ENCODE measurements at places on chromosomes 7 and 10.

GRCh38 chr10:34161777-34162370 lies 653.2 kb downstream of the PARD3 start:
- DNase-seq, result no peak

GRCh38 chr7:35448486-35448885 lies 194.6 kb upstream of the TBX20 start:
- no peak for DNase-seq

DNA sequence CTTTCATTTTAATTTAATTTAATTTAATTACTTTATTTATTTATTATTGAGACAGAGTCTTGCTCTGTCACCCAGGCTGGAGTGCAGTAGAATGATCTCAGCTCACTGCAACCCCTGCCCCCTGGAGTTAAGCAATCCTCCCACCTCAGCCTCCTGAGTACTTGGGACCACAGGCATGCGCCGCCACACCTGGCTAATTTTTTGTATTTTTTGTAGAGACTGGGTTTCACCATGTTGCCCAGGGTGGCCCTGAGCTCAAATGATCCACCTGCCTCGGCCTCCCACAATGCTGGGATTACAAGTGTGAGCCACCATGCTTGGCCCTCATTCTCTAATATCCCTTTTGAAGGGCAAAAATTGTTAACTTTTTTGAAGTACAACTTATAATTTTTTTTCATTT lies 92.9 kb downstream of the XRCC2 start:
- DNase-seq, result no peak

GRCh38 chr10:612696-613095 lies 76.8 kb downstream of the DIP2C start:
- DNase-seq, result no peak

DNA sequence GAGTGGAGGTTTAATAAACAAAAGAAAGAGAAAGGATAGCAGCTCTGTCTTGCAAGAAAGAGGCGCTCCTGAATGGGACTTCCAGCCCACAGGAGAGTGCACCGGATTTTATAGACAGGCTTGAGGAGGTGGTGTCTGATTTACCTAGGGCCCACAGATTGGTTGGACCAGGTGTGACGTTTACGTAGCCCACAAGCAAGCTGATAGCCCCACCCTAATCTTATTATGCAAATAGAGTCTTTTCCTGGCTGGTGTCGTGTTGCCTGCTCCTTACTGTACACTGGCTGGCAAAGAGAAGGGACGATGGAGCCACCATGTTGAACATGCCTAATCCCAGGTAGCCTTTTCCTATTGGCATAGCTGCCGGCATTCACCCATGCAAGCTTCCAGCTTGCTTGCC lies 319.7 kb upstream of the POM121L12 start:
- no peak for DNase-seq

DNA sequence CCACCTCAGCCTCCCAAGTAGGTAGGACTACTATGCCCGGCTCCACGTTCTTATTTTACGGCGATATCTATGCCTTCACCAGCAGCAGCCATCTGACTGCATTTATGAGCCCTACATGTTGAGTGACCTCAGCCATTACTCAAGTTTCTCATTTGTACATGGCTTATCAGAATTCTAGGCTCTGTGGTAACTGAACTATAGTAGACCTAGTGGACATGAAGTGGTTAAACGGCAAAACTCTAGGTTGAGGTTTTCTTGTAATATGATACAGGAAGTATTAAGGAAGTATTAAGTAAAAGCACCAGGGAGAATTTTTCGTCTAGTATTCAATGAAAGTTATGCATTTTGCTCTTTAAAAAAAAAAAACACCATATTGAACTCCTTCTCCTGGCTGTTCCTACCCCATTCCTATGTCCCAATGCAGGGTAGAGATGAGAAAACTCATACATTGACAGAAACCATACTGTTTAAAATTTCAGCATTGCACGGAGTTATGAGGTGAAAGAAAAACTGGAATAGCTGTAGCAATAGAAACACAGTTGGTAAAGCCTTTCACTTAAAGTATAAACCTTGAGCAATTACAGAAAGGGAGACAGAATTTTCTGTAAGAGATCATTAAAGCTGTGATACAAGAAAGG lies 39.8 kb upstream of the EPC1 start:
- DNase-seq, result no peak

- DNase-seq, result no peak
Observed at GRCh38 chr7:83509255-83510021, 139.5 kb downstream of the SEMA3E start.

- no peak for DNase-seq
Observed at GRCh38 chr7:5223646-5224340, 33.8 kb downstream of the WIPI2 start.

- DNase-seq, result no peak
Observed at GRCh38 chr10:19811540-19811939, 4.7 kb upstream of the PLXDC2 start.

DNA sequence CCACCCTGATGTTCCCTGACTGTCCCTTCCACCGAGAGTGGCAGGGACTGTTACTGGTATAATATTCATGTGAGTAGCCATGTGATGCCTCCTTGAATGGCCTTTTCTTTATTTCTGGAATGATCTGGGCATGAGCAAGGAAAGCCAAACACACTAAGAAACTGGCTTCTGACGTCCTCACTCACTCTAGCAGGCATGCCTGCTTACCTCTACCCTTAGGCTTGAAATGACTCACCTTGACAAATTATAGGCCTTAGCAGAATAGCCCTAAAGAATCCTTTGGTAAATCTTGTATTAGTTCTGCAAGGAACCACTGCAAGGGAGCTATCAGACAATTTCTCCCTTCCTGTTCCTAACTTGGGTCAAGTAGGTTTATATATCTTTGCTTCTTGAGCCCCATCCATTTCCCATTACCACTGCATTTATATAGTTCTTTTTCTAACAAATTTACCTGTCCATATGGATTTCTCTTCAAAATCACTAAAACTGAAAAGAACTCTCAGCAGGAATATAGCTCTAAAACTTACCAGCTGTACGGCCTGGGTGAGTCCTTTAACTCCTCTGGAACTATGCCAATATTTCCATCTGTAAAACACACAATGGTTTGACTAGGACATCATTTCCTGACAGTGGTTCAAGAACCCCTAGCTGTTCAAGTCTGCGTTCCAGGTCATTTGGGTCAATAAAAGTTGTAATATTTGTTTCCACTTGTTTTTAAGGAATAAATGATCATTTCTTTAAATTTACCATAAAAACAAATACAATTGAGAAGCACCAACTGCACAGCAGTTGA lies 13.0 kb upstream of the NDUFA5 start:
- DNase-seq, result no peak

DNA sequence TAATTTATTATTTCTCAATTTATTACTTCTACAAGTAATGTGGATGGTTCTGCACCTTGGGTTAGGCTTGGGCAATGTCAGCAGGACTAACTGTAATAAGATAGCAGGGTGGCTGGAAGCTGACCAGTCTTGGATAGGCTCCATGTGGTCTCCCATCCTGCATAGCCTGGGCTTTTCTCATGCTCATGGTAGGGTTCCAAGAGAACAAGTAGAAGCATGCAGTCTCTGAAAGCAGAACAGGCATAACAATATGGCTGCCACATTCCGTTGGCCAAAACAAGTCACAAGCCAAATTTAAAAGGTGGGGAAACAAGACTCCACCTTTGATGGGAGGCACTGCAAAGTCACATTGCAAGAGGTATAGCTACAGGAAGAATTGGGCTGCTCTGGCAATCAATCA lies 98.6 kb upstream of the MDFIC start:
- DNase-seq, result no peak

GRCh38 chr7:20307901-20308300 lies 22.8 kb upstream of the ITGB8 start:
- DNase-seq, result no peak

- no peak for DNase-seq
Observed at GRCh38 chr10:128868481-128868880, 598.6 kb upstream of the MGMT start.

DNA sequence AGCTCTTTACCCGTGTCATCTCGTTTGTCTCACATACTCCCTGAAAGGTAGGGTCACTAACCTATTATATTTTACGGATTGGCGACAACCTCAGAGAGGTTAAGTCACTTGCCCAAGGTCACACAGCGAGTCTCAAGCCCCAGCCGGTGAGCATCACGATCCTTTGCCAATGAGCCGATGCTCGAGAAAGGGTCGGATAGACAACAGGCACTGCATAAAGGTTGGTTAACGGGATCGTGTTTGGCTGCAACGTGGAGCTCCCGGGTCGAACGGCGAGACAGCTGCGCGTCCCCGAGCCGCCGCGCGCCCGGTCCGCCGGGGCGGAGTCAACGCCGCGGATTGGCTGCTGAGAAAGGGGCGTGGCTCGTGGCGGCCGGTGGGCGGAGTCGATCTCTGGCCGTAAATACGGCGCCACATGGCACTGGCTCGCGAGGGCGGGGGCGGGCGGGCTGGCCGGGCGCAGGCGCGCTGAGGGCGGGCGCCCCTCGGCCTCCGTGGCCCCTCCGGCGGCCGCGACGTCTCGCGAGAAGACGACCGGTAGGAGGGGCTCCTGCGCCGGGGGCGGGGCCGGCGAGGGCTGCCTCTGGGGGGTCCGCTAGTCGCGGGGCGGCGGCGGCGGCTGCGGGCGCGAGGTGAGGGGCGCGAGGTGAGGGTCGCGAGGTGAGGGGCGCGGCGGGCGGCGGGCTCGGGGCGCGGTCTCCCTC lies at the start of gene CHST12:
Gene CHST12, plus strand, starts transcription at position 598 of the 704 bp plus-strand sequence. CDS start 29,029 bp downstream, outside the sequence.
- peak; percentile 92 for DNase-seq

- no peak for DNase-seq
Observed at GRCh38 chr10:128022261-128023196, 103.7 kb downstream of the MKI67 start.

- DNase-seq, result no peak
Observed at GRCh38 chr7:13262929-13263530, 575.6 kb downstream of the ARL4A start.

DNA sequence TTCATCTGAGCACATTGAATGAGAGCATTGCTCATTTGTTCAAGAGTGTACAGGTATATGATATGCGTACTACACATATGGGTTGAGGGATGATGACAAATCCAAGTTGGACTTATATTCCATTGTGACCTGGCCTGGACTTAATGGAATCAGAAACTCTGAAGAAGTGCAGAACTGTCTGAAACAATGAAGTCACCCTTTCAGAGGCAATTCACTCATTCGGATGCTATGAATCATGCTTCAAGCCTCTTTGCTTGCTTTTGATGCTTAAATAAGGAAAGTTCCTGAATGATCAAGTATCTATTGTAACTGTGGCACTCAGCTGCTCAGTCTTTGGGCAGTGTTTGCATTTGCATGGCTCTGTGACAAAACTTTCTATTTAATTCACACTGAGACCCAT lies 93.4 kb downstream of the ZNF365 start:
- DNase-seq, result no peak

GRCh38 chr7:137001041-137001440 lies 132.6 kb downstream of the CHRM2 start:
- DNase-seq, result no peak

DNA sequence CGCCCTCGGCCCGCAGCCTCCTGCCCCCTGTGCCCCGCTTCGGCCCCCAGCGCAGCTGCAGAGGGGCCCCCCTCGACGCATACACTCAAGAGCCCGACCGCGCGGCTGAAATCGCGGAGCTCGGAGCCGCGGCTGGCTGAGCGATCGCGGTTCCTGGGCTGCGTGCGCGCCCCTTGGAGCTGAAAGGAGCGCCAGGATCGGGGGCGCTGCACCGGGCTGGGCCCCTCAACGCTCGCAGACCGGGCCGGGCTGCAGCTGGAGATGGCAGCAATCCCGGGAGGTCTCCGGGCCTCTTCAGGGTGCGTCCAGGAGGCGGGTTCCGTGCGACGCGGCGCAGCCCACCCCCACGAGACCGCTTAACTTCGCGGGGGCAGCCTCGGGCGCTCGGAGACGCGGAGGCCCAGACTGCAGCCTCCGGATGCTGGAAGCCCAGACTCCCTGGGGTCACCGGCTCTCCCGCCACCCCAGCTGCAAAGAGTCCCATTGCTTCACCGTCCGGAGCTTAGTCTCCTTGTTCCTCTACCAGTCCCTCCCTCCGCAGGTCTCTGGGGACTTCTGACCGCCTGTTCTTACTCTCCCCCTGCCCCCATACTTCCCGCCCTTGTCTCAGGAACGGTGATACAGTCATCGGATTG lies 73.0 kb upstream of the LRRC4 start:
- no peak for DNase-seq

DNA sequence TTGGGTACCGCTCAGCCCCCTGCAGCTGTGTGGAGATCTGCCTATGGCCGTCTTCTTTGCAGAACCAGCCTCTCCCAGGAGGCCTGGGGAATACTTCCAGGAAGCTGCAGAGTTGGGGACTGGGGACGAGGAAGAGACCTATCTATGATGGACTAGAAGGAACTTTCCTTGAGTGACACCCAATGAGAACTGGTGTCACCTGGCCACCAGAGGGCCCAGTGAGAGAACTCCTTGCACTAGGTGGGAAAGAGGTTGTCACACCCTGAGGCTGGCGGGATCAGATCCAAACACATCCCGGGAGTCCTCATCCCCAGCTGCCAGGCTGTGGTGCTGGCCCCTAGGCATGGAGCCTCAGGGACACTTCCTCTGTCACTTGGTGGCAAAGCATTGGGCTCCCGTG lies 4.9 kb upstream of the GRID2IP start:
- no peak for DNase-seq

- no peak for DNase-seq
Observed at GRCh38 chr7:30327813-30328212, 43.4 kb downstream of the ZNRF2 start.

DNA sequence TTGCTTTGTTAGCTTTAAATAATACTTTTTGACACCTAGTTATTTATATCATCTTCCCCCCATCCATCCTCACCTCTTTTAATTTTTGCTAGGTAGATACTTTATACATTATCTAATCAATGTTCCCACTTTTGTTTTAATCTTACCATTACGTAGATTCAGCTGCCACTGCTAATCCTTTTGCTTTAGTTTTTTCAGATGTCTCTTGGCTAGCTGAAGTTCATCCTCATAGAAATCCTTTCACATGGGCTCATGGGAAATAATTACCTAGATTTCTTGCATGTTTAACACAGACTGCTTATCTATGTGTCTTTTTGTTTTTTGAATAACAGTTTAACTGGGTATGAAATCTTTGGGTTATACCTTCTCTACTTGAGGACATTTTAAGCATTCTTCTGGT lies 60.1 kb downstream of the ZNRF2 start:
- DNase-seq, result no peak

Measured in activated T-helper 1 cell treated with Interleukin-2 at 50 U/mL for 16 hours (primary cell).